ENCODE measurements at places on chromosomes 12 and 14.

GRCh38 chr14:89841851-89842250 is 112.7 kb downstream of the EFCAB11 start:
- no peak for DNase-seq

DNA sequence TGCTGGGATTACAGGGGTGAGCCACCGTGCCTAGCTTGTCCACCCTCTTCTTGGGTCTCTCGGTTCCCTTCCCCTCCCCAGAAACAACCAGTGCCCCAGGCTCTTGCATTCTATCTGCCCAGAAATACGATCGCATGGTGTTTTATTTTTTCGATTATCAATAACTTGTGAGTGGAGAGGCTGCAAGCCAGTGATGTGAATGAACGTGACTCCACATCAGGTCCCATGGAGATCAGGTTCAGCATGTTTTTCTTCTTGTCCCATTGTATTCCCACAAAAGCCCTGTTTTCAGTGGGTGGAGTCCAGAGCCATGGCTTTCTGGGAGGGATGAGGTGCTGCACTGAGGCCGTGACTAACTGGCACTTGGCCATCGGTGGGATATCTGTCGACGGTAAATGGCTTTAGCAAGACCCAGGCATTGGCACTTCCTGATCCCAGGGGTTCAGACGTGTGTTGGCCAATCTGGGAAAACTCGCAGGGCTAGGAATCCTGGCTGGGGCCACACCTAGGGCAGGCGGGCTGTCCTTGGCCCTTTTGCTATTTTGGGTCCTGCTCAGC is 12.7 kb upstream of the HNF1A start:
- DNase-seq: no peak

- DNase-seq: peak; percentile 22
Measured at GRCh38 chr12:102169922-102170621, 27.6 kb downstream of the PMCH start.

GRCh38 chr14:103904493-103905107 is 23.7 kb upstream of the TDRD9 start:
- DNase-seq: no peak

GRCh38 chr12:6950401-6950801 is 755 bp upstream of the PTPN6 start:
- DNase-seq: no peak

DNA sequence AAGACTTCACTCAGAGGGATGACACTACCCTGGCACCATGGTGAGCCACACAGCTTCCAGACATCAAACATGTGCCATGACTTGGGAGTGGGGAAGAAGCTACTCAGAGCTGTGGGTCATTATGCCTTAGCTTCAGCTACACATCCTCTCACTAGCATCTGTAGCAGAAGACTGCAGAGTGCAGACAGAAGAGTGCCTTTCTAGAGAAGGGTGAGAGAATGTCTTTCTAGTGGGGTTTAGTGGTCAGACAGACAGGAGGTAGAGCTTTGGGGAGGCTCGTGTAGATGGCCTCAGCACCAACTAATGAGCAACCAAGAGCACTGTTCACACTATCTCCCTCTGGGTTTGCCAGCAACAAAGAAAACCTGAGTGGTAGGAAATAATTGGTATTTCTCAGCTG is 4.9 kb upstream of the B4GALNT3 start:
- DNase-seq: no peak

DNA sequence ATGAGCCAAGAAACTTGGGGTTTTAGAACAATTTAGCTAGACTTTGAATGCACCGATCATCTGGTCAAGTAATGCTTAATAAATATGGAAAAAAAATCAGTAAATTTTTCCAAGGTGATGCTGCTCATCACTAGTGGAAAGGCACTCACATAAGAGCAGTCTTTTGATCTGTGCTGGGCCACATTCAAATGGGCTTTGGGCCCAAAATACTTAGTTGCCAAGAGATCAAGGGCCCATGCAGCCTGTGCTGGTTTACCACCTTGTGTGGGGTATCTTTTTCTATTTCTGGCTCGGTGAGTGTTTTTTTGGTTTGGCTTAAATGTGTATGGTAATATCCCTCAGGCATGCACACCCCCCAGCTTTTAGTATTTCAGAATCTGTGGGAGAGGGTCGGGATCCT is 943.2 kb downstream of the TMTC2 start:
- DNase-seq: no peak

DNA sequence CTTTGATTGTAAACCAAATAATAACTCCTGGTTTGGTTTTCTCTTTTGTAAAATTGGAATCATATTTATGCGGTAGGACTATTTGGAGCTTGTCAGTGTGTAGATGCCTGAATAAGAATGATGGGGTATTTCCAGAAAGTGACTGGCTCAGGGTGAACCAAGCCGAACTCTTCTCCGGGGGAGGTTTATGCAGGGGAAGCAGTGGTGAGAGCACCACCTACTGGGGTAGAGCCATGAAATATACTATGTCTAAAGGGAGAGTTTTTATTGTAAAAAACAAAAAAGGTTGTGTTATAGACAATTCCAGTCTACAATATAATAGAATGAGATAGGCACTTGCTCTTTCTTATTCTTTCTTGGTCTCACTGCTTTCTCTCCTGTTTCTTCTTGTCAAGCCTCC is 222.9 kb upstream of the SLC16A7 start:
- peak; percentile 33 for DNase-seq

GRCh38 chr12:132604668-132605441 is 5.5 kb downstream of the LRCOL1 start:
- DNase-seq: no peak

- no peak for DNase-seq
Measured at GRCh38 chr14:81633496-81633895, 99.8 kb upstream of the SEL1L start.

DNA sequence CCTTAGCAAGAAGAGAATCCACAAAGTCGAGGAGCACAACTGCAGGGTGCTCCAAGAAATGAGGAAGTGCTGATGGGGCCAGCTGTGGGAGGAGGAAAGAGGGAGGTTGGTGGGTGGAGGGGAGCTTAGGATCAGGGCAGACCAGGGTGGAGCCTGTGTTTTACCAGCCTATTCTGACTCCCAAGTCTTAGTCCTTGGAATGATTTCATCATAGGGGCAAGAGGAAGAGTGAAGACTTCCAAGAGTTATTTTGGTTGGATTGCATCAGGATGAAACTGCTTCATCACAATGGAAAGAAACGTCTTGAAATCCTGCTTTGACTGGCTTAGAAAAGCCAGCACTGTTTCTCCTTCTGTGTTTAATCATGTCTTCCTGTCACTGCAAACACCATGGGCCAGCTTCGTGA is 194.0 kb downstream of the DPF3 start:
- DNase-seq: peak; percentile 96

DNA sequence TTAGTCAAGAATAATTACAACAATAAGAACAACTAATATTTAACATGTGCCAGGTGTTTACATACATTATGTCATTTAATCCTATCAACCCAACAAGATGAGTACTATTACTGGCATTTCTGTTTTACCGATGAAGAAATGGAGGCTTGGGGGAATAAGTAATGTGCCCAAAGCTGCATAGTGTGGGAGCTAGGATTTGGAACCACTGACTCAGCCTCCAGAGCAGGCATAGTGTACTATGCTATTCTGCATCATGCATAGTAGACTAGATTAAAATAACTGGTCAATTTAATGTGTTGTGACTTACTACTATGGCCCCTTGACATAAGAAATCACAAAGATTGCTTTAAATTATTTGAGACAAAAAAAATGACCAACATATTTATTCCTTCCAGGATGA is 9.5 kb downstream of the GPR19 start:
- peak; percentile 12 for DNase-seq

DNA sequence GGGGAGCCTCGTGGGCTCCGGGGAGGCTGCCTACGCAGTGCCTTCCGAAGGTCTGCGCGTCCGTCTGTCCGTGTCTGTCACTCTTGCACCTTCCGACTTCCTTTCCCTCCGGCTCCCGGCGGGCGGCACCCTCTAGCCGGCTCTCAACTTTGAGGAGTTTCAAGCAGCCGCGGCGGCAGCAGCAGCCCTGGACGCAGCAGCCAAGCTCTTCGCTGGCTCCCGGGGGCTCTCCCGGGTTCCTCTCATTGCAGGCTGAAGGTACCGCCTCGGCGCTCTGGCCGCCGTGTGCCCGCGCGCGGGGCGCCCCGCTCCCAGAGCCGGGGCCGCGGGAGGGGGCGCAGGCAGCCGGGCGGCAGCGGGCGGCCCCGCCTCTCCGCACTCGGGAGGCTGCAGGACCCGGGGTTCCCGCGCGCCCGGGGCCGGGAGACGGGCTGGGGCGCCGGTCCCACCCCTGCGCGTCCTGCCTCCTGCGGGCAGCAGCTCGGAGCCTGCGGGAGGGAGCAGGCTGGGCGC is at the start of the genes AMIGO2 and PCED1B:
AMIGO2 (minus strand) TSS at position 492 of the 513 bp plus-strand sequence. CDS start 957 bp downstream, outside the sequence.
PCED1B (plus strand) TSS at position 154 of the 513 bp plus-strand sequence. CDS start 155,443 bp downstream, outside the sequence.
- DNase-seq: peak; percentile 78

DNA sequence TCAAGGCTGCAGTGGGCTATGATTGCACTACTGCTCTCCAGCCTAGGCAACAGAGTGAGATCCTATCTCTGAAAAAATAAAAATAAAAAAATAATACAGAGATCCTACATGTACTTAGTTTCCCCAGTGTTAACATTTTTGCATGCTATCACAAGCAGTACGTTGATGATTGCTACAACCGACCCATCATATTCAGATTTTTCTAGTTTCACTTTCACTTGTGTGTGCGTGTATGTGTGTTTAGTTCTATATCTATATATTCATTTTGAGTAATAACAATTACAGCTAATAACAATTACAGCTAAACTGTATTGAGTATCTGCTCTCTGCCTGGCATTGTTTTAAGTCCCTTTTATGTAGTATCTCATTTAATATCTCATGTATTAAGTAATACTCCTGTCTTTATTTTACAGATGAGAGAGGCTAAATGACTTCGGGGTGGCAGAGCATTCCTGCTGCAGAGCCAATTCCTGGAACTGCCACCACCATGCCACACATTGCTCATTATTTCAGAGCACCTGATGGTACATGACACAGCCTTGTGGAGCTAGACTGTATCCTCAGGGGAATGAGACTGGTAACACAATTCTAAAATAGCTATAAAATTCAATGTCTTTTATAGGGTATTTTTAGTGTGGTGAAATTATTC is 153.1 kb downstream of the BCAT1 start:
- DNase-seq: no peak

GRCh38 chr12:46464863-46465262 is 92.3 kb upstream of the SLC38A2 start:
- no peak for DNase-seq

DNA sequence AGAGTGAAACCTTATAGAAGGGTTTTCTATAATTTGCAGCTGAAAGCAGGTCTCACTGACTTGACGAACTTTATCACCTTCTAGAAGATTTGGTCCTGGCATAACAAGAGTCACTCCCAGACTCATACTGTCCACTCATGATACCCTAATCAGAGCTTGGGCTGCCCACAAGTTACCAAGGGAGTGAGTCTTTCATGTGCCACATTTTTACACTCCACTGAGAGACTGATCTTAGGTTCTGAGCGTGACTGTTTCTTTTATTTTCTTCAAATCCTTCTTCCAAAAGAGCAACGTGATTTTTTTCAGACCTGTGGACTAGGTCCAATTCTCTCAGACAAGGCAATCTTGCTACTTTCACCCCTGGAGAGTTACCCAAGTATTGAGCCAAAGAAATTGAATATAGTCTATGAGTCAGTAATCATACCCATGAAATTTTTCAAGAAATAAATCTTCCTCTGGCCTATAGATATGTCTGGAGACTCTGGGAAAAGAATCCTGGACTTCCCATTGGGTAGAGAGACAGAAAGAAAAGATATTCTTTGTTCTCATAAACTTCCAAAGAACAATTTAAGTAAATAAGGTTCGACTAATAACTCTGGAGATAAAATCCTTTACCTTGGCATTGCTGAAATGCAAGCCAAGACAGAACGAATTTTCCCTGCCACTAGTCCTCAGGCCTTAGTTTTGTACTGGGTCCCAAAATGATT is 26.9 kb downstream of the SIX1 start:
- peak; percentile 38 for DNase-seq

DNA sequence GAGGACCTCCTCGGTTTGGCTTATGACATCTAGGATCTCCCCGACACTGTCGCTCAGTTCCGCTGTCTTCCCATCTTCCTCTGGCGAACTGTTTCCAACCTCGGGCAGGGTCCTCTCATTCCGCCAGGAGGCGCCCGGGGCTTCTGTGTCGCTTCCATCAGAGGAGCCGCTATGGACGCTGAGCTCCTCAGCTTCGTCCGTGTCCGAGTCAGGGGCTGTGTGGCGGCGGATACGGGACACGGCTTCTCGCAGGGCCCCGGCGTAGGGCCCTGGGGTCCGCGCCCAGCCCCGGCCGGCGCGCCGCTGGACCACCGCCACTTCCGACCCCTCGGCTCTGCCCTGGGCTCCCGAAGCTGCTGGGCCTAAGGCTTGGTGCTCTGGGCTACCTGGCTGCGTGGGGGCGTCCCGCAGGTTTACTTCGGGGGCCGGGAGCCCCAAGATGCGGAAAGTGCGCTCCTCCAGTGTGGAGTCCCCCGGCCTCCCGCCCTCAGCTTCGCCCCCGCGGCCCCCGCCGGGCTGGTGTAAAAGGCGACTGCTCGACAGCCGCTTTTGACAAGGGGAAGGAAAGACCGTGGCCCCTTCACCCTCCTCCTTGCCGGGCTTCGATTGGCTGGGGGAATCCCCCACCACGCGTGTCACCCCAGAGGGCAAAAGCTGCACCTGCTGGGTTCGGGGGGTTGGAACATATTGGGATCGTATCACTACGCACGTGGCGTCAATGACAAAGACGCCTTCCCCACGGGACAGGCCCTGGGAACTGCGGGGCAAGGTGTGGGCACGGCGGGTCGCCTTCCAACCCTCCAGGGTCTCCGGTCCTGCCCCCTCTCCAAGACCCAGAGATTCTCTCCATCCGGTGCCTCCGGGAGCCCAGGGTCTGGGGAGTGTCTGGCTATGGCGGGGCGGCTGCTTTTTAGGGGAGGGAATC is 2.1 kb downstream of the DDN start:
- DNase-seq: peak; percentile 65

DNA sequence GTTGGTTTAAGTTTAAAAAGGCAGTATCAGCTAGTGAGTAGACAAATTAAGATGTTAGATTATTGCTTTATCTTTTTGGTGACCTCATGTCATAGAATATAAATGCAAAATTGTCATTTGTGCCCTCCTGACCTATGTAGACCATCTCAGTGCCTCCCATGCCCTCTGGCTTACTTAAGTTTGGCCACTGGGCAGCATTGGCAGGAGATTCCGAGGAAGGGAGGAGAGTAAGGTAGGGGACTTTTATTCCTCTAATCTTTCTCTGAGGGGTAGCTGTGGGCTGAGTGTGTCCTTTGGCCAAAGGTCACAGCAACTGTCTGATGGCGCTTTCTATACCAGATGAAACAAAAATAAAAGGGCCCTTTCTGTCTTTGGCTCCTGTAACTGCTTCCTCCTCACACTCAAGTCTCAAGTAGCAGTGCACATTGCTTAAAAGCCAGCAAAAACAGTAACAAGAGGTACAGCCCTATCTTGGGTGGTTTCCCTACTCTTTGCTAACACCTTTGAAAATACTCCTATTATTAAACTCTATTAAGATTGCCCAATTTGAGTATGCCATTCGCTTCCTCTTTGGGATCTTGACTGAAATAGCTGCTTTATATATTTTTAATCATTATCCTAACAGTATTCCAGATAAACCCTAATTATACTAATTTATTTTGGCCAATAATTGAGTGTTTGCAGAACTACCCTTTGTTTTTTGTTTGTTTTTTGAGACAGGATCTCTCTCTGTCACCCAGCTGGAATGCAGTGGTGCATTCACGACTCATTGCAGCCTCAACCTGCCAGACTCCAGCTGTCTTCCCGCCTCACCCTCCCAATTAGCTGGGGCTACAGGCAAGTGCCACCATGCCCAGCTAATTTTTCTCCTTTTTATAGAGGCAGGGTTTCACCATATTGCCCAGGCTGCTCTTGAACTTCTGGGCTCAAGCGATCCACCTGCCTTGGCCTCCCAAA is 56.5 kb upstream of the KCNH3 start:
- no peak for DNase-seq
